ENCODE measurements at places on chromosomes 2 and 18.

- no peak for DNase-seq
These were observed 862.6 kb downstream of the BCL11A start for GRCh38 chr2:59690849-59691248.

DNA sequence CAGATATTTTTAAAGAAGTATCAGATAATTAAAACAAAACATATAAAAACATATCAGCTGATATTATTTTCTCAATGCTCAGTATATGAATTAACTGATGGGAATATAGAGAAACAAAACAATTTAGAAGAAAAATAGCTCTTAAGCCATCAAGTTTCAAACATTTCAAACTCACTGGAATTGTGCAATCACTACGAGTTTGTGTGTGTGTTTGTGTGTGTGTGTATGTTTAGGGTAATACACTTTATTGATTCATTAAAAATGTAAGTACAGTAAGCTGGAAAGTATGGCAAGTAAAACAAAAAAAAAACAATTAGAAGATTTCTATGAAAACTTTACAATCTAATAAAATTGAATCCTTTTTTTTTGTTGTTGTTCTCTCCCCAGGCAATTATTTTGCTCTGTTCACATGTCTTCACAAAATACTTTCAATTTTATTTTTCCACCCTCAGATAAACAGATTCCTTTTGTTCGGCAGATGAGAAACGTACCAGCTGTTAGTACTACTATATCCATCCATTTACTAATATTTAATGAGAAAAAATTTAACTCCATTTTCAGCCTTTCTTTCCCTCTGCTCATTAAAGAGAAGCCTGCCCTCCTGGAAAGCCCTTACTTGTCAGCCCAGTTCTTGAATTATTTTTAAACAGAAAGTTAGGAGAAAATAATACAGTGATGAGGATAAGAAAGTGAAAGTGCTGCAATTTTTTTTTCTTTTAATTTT, 87.6 kb downstream of the SLC8A1 start:
- no peak for DNase-seq

GRCh38 chr2:231001921-231002320, 6.0 kb downstream of the SPATA3 start:
- no peak for DNase-seq

- no peak for DNase-seq
These were observed 128.1 kb upstream of the AQP4 start for GRCh38 chr18:26993568-26993967.

GRCh38 chr18:9946831-9947230, 33.0 kb downstream of the VAPA start:
- no peak for DNase-seq

GRCh38 chr2:138298900-138299299, 202.7 kb upstream of the SPOPL start:
- no peak for DNase-seq

DNA sequence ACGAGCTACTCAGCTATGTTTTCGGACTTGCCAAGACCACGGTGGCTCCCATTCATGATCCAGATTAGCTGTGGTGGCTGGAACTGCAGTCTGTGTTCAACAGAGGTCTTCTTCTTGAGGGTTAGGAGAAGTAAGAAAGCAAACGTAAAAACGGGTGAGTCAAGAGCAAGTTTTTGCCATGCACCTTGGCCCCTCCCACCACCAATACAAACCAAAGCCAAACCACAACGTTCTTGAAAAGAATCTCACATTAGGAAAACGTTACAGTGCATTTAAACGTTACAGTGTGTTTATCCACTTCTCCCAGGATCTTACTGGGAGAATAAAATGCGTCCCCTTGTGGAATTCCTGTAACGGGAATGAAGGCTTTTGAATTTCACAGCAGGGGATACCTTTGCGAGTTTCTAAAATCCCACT, 725 bp downstream of the FBXO48 start:
- DNase-seq, result no peak

DNA sequence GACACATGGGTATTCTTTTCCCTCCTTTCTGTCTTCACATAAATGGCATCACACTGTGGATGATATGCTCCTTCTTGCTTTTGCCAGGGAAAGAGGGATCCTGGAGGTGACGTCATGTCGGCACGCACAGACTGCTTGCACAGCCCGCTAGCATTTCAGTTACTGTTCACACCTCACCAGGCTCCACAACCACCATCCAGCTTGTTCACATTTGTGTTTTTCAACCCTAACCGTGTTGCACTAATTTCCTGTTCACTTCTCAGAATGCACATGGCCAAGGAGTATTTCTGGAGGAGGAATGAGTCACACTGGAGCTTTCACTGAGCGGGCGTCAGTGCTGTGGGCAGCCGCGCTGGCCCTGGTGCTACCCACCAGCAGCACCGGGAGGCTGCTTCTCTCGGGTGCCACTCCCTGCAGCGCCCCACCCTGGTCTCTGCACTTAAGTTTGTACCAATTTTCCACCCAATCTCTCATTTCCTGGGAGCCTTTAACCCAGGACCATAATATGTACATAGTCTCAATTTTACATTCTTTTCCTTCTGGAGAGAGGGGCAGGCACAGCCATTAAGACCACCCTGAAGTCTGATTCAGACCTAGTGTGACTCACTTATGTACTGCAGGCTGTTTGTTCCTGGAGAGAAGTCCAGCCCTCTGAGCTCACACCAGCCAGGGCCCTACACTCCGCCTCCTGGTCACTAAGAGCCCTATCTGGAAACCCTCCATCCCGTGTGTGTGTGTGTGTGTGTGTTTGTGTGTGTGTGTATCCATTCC, 65.1 kb downstream of the MBP start:
- DNase-seq, result no peak

- no peak for DNase-seq
These were observed 221.7 kb downstream of the PAX3 start for GRCh38 chr2:222076973-222077690.
